Activated T-cell treated with anti-CD3 and anti-CD28 coated beads, Interleukin-2, amount 50 U/mL, for 72 hours (primary cell): ENCODE measurements at places on chromosomes 5 and 9. TPM values are rescaled to one million over a fixed set of nuclear protein-coding genes. Genes with fewer than 3 reads are reported as not detected.

- H3K27me3 ChIP-seq = no peaks in the 10 kb centered on the region
- H3K27ac ChIP-seq = no peak overlapping the region
- no peaks in the 10 kb centered on the region for H3K4me1 ChIP-seq
- no peak overlapping the region for H3K4me3 ChIP-seq
- DNase-seq = no peak
Observed at GRCh38 chr5:6000867-6001266, 377.5 kb downstream of the MED10 start.

DNA sequence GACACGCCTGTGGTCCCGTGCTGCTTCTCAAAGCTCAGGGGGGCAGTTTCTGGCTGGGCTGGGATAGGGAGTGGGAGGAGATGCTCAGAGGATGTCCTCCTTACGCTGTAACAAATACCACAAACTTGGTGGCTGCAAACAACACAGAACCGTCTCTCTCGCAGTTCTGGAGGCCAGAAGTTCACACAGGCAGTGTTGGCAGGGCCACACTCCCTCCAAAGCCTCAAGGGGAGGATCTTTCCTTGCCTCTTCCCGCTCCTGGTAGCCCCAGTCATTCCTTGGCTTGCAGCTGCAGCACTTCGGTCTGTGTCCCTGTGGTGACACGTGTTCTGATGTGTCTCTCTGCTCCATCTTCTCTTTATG is 10.4 kb upstream of the ORM1 start:
- no peak for DNase-seq
- no peak overlapping the region for H3K4me3 ChIP-seq
- H3K36me3 ChIP-seq = no peaks in the 10 kb centered on the region
- H3K27ac ChIP-seq = no peak overlapping the region
- H3K27me3 ChIP-seq = no peaks in the 10 kb centered on the region

DNA sequence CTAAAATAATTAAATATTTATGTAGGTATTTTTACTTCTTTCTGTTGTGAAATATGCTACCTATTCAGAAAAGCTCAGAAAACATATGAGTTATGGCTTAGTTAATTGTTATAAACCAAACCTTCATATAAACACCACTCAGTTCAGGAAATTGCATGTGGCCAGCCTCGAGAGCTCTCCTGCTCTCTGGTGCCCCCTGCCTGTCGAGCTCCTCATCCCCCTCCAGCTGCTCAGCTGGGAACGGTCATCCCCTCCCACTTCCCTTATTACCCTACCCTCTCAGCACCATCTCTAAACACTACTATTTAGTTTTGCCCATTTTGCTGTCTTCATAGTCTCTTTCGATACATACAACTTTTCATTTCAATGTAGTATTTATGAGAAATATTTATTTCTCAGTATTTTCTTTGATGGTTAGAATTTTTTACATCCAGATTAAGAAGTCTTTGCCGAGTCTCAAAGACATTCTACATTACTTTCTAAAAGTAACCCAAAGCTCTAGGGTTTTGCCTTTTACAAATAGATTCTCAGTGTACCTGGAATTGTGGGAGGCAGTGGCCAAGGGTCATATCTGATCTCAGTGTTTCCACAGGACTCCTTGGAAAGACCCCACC is 51.2 kb upstream of the SEMA4D start:
- H3K27ac ChIP-seq = peak overlapping the region; percentile 81

GRCh38 chr9:120815075-120815474 is 21.9 kb upstream of the FBXW2 start:
- no peak overlapping the region for H3K4me3 ChIP-seq
- H3K36me3 ChIP-seq = peaks cover 30% of the 10 kb centered on the region
- no peaks in the 10 kb centered on the region for H3K27me3 ChIP-seq
- H3K4me1 ChIP-seq = peaks cover 6% of the 10 kb centered on the region
- no peak overlapping the region for H3K27ac ChIP-seq

DNA sequence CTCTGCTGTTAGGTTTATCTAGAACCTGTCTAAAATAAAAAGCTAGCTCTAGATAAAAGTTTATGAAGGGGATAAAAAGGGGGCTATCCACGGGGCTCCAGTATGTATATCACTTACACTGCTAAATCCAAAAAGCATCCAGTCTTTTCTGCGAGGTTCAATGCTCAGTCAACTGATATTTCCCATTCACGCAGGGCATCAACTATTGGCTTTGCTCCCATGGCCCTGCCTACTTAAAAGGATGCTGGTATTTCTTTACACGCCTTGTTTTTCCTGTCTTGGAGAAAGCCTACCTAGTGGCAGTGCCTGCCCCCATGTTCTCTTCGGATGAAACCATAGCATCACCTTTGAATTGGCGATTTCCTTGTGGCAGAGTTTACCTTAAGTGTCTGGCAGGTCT is 8.1 kb downstream of the SPRY4 start:
- H3K4me3 ChIP-seq = no peak overlapping the region
- H3K4me1 ChIP-seq = peaks cover 36% of the 10 kb centered on the region
- H3K27me3 ChIP-seq = peaks cover 10% of the 10 kb centered on the region
- H3K36me3 ChIP-seq = no peaks in the 10 kb centered on the region

DNA sequence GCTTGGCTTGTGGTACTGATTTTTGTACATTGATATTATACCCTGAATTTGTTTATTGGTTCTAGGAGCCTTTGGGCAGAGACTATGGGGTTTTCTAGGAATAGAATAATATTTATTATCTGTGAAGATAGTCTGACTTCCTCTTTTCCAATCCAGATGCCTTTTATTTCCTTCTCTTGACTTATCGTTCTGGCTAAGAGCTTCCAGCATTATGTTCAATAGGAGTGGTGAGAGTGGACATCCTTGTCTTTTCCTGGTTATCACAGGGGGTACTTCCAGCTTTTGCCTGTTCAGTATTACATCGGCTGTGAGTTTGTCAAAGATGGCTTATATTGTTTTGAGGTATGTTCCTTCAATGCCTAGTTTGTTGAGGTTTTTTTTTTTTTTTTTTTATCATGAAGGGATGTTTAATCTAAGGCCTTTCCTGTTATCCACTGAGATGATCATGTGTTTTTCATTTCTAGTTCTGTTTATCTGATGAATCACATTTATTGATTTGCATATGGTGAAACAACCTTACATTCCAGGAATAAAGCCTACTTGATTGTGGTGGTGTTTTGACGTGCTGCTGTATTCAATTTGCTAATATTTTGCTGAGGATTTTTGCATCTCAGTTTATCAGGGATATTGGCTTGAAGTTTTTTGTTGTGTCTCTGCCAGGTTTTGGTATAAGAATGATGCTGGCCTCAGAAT is 77.5 kb downstream of the CERT1 start:
- no peak for DNase-seq
- no peak overlapping the region for H3K4me3 ChIP-seq
- H3K36me3 ChIP-seq = no peaks in the 10 kb centered on the region

GRCh38 chr5:123171259-123171658 is 82.2 kb downstream of the PRDM6 start:
- no peak overlapping the region for H3K27ac ChIP-seq
- DNase-seq = no peak
- H3K27me3 ChIP-seq = peaks cover 6% of the 10 kb centered on the region
- H3K4me1 ChIP-seq = no peaks in the 10 kb centered on the region
- H3K36me3 ChIP-seq = no peaks in the 10 kb centered on the region
- no peak overlapping the region for H3K4me3 ChIP-seq

DNA sequence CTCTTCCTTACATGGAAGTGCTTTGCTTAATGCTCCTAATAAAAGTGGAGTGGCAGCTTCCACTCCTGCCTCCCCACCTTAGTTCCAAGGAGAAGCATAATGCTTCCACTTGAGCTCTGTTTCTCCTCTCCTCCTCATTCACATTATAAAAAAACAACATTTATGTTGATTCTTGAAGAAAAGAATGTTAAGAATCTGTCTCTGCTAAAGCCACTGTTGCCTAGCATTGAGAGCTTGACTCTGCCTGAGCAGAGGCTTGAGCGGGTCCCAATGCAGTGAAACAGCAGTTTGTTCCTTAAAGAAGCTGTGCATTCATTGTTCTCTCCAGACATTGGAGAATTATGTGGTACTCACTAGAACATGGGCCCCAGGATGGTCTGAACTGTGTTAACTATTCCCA is 101.5 kb upstream of the GHR start:
- H3K36me3 ChIP-seq = peaks cover 3% of the 10 kb centered on the region
- no peak for DNase-seq
- H3K4me3 ChIP-seq = no peak overlapping the region
- H3K27ac ChIP-seq = no peak overlapping the region
- no peaks in the 10 kb centered on the region for H3K4me1 ChIP-seq

DNA sequence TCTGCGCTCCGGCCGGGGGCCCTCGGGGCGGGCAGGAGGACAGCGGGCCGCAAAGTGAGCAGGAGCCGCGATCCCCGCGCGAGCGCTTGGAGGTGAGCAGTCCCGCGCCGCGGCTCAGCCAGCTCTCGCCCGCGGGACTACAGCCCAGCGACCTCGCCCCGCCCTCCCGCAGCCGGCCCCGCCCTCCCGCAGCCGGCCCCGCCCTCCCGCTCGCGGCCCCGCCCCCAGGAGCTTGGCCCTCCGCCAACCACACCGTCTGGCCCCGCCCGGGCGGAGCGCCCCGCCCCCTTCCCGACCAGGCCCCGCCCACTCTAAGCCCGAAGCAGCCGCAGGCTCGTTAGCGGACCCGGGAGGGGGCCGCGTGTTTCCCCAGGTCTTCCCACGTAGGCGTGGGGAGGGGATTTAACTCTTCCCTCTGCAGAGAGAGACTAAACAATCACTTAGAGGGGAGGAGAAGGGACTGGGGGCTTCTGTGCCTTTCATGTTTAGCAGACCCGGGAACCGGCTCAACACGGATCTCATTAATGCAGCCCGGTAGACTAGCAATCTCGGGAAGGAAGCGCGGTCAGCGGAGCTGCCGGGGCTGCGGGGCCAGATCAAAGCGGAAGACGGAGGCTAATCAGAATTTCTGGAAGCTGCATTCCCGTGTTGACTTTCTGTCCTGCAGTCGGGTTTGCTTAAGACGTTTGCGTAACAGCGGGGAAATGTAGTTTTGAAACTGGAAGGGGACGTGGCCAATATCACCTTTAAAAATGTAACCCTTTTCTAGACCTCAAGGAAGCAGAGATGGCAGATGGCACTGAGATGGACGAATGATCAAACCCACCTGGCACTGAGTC is at the start of gene MYO10:
TSS of gene MYO10 (minus strand) at position 139 of the 839 bp plus-strand sequence. CDS start 480 bp downstream, outside the sequence.
- peaks cover 82% of the 10 kb centered on the region for H3K27me3 ChIP-seq
- H3K27ac ChIP-seq = no peak within 1 kb of the TSS
- peaks cover 28% of the 10 kb centered on the region for H3K4me1 ChIP-seq
- H3K4me3 ChIP-seq = peak within 1 kb of the TSS; percentile 88

GRCh38 chr5:149153193-149153750 is 12.0 kb downstream of the ABLIM3 start:
- H3K27ac ChIP-seq = no peak overlapping the region
- peaks cover 5% of the 10 kb centered on the region for H3K4me1 ChIP-seq
- H3K4me3 ChIP-seq = no peak overlapping the region
- no peaks in the 10 kb centered on the region for H3K27me3 ChIP-seq
- no peaks in the 10 kb centered on the region for H3K36me3 ChIP-seq

GRCh38 chr9:37622462-37622861 is 28.3 kb upstream of the FRMPD1 start:
- H3K27me3 ChIP-seq = no peaks in the 10 kb centered on the region
- DNase-seq = no peak
- H3K4me1 ChIP-seq = no peaks in the 10 kb centered on the region
- H3K36me3 ChIP-seq = no peaks in the 10 kb centered on the region

AIF1L gene
- 0.89 TPM for total RNA-seq

UBE2QL1 gene
- 0.19 TPM for total RNA-seq
